ENCODE measurements at places on chromosomes 7 and 10.

- DNase-seq: no peak
Measured at GRCh38 chr10:78915190-78915518, 153.6 kb upstream of the ZMIZ1 start.

DNA sequence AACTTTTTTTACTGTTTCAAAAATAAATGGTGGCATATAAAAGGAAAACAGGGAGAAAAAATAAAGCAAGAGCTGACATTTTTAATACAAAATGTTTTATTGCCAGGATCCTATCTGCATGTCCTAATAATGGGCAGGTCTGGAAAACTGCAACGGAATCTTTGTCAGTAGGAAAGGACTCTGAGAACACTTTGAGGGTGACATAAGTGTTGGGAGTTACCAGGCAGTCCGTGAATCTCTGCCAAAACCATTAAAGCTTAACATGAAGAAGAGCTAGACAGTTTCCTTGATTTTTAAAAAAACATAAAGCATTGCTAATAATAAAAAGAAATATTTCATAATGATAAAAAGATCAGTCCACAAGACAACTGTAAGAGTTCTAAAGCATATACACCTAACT lies 80.7 kb downstream of the AGMO start:
- no peak for DNase-seq

DNA sequence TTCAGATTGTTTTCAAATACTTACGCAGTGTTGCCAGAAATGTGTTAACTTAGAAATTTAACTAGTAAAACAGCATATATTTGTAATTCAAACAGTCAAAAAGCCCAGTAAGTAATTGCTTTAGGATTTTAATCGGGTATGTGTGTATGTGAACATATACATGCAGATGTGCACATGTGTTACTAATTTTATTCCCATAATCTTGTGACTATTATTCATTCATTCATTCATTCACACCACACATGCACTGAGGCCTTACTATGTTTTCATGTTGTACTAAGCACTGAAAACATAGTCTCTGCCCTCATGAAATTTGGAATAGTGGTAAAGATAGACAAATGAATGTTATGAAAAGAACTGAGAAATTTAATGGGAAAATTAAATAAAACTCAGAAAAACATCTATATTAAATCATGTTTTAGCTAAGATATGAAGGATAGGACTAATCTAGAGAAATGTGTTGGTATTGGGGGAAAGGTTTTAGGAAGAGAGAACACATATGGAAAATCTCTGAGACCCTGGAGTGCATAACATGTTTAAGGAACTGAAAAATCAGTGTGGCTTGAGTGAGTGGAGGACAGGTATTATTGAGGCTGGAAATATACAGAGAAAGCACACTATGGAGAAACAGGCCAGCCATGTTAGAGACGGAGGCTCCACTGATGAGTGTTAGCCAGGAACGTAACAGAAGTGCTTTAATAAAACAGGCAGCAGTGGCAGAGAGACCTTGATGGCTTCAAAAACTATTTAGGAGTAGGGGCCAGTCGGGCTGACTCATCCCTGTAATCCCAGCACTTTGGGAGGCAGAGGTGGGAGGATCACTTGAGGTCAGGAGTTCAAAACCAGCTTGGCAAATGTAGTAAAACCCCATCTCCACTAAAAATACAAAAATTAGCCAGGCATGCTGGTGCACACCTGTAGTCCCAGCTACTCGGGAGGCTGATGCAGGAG lies 80.3 kb downstream of the HDAC9 start:
- no peak for DNase-seq

GRCh38 chr10:126221874-126222273 lies 166.4 kb downstream of the ADAM12 start:
- DNase-seq: no peak

- DNase-seq: peak; percentile 45
Measured at GRCh38 chr7:127900732-127901685, 130.2 kb downstream of the LRRC4 start.

- no peak for DNase-seq
Measured at GRCh38 chr10:43404704-43405084, 4.3 kb downstream of the HNRNPF start.

DNA sequence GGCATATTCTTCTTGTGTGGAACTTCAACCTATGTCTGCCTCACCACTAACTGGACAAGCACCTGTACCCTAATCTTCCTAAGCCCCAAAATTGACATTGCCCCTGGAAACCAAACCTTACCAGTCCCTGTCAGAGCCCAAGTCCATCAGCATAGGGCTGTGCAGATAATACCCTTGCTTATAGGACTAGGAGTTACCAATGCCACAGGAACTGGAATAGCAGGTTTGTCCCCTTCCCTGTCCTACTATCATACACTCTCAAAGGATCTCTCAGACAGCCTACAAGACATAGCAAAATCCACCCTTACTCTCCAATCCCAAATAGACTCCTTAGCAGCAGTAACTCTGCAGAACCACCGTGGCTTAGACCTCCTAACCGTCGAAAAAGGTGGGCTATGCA lies 19.8 kb downstream of the ZNF107 start:
- DNase-seq: no peak

Measured in pons (tissue), 1 donor.